ENCODE measurements at places on chromosomes 6 and 20. TPM values are rescaled to one million over a fixed set of nuclear protein-coding genes. Genes with fewer than 3 reads are reported as not detected.

- DNase-seq: no peak
- H3K36me3 ChIP-seq: no peaks in the 10 kb centered on the region
- no peak overlapping the region for H3K4me3 ChIP-seq
These were observed 52.8 kb upstream of the AKIRIN2 start for GRCh38 chr6:87754828-87755227.

Gene TMEM239
- total RNA-seq: not detected

GRCh38 chr6:165096868-165097267 is 212.5 kb downstream of the C6orf118 start:
- DNase-seq: no peak
- H3K36me3 ChIP-seq: no peaks in the 10 kb centered on the region
- H3K27me3 ChIP-seq: no peaks in the 10 kb centered on the region
- H3K4me1 ChIP-seq: no peaks in the 10 kb centered on the region

DNA sequence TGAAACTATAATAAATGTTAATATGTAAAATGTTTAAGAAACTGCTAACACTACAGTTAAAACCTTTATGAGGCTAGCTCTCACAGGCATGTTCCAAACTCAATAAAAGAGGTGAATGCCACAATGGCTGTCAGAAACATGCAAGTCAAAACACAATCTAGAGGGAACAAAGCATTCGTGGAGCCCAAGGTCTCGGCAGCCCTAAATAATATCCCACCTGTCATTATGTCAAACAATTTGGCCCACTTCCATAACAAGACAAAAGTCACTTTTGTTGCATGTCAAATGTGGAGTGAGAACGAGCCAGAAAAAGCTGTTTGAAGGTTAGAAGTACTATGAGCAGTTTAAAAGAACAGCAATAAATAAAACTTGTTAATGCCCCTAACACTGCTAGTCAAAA is 181.9 kb downstream of the GMDS start:
- no peaks in the 10 kb centered on the region for H3K4me1 ChIP-seq
- DNase-seq: no peak
- H3K36me3 ChIP-seq: no peaks in the 10 kb centered on the region
- no peak overlapping the region for H3K4me3 ChIP-seq
- H3K27me3 ChIP-seq: no peaks in the 10 kb centered on the region
